ENCODE measurements at places on chromosomes 6 and 20. TPM values are rescaled to one million over a fixed set of nuclear protein-coding genes. Genes with fewer than 3 reads are reported as not detected.

DNA sequence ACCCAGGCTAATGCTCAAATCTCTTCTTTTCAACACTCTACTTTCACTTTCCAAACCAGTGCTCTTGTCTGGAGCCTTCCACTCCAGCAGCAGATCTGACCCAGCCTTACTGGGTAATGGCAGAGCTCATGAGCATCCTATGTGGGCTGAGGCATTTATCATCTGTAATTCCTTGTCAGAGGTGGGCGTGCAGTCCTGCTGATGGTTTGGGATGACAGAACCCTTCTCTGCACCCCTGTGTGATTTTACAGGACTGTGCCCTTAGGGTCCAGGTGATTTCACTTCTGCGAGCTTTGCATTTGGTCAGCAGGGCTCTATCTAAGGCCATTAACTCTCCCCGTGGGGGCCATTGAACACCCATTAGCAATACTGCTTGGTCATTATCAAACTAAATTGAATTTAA, 55.4 kb downstream of the LAMA4 start:
- no peak for DNase-seq

Gene FITM2
- polyA plus RNA-seq: 8.5 TPM

GRCh38 chr6:43250992-43251373, 7.7 kb downstream of the TTBK1 start:
- no peak for DNase-seq

Gene RNF144B
- 15.7 TPM for polyA plus RNA-seq

DNA sequence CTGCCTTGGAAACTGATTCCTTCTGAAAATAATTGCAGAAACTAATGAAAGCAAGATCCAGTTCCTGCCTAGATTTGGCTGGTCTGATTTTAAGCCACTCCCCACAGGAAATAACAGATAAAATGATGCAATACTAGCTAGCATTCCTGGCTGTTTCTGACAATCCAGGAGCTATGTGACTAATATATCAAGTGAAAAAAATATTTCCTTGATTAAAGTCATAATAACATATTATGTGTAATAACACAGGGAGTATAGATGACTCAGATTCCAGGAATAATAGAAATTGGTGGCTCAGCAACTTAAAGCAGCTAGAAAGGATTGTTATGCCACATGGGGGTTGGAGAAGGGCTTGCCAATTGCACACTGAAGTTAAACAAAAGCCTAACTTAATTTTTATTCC, 182.7 kb upstream of the SALL4 start:
- peak; percentile 51 for DNase-seq

- no peak for DNase-seq
Observed at GRCh38 chr20:32560989-32561830, 23.9 kb downstream of the NOL4L start.

DNA sequence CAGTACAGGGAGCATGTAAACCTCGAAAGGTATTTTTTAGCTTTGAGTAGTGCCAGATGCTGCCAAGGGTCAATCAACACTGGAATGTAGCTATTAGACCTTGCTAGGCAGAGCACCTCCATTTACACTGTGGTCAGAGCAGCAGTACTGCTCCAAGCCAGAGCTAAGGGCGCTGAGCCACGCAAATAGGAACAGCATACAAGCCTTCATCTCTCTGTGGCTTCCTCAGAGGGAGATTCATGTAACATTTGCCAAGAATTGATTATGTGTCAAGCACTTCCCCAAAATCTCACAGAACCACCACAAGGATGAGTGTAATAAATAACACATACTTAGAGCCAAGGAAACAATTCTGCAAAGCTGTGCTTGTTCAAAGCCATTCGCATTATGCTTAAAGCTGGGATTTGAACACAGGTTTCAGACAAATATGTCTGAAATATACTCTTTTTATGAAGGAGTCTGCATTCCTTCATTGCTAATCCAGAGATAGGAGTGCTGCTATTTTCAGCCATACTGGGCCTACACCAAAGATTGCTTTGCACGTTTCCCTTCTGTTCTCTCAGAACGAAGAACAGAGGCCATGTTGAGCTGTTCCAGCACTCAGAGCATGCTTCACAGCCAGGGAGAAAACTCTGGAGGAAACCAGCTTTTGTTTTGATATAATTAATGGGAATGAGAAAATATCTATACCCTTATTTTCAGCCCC, 97.7 kb downstream of the SLC16A10 start:
- DNase-seq: no peak

- DNase-seq: no peak
Observed at GRCh38 chr6:137698636-137699030, 168.4 kb upstream of the TNFAIP3 start.

DNA sequence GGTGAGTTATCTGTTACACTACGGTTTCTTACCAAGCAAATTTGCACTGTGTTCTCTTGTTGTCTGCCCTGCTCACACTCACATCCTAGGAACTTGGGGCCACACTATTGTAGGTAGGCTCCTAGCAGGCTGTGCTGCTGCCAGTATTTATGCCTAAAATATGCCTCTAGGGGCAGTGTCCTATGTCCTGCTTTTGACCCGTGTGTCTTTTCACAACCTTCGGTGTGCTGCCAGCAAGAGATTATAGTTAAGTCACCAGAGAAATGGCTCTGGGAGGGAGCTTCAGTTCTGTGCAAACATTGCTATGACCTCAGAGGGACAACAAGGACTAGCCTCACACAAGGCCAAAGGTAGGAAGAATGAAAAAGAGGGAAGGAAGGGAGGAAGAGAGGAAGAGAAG, 8.9 kb upstream of the TAAR5 start:
- no peak for DNase-seq

Gene PRPH2
- 3.0 TPM for polyA plus RNA-seq

Gene SLC13A3
- 19.7 TPM for polyA plus RNA-seq

- DNase-seq: no peak
Observed at GRCh38 chr6:81762132-81762531, 9.7 kb upstream of the TENT5A start.

Gene ATP6V1G2
- polyA plus RNA-seq: 5.9 TPM

GRCh38 chr20:50284811-50285375, 94.3 kb downstream of the CEBPB start:
- DNase-seq: no peak

DNA sequence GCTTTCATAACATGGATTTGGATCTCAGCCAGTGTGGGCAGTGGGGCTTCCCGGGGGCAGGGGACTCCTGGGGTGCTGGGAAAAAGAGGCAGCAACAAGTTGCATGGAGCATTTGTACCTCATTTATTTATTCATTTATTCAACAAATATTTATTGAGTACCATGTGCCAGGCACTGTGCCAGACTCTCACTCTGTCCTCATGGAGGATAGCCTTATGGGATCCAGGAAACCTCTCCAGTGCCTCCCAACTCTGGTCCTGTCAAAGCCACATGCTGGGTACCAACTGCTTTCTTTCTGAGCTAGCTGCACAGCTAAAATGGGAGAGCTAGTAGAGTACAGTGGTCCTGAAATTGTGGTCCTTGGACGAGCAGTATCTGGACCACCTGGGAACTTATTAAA, 87.8 kb upstream of the EPB41L1 start:
- DNase-seq: no peak

DNA sequence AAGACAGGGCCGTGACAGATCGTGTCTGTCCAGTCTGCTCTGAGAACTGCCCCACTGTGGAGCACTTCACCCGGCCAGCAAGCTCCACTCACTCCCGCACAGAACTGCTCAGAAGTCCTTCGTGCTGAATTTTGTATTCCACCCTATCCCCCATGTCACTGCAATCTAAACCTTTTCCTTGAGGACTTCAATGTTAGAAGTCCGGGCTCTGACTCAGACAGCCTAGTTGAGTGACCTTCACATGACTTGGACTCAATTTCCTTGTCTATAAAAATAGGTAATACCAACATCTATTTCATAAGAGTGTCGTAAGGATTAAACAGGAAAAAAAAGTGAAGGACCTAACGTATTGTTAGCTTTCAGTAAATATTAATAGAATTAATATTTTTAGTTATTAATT, 161.6 kb downstream of the QRSL1 start:
- DNase-seq: no peak

- no peak for DNase-seq
Observed at GRCh38 chr6:150203871-150204545, 61.2 kb downstream of the PPP1R14C start.

GRCh38 chr6:105573138-105573537, 170.3 kb upstream of the PREP start:
- no peak for DNase-seq

Gene PTCRA
- not detected for polyA plus RNA-seq

GRCh38 chr6:80339421-80339820, 232.9 kb downstream of the BCKDHB start:
- DNase-seq: no peak

Gene CARMIL1
- 120 TPM for polyA plus RNA-seq

Gene CYP39A1
- polyA plus RNA-seq: 8.6 TPM

GRCh38 chr6:1612299-1612973, 2.7 kb downstream of the FOXC1 start:
- no peak for DNase-seq

GRCh38 chr6:85015396-85015990, 251.1 kb upstream of the TBX18 start:
- DNase-seq: peak; percentile 38

Gene TTK
- polyA plus RNA-seq: 23.4 TPM

Gene BFSP1
- polyA plus RNA-seq: 4.4 TPM

DNA sequence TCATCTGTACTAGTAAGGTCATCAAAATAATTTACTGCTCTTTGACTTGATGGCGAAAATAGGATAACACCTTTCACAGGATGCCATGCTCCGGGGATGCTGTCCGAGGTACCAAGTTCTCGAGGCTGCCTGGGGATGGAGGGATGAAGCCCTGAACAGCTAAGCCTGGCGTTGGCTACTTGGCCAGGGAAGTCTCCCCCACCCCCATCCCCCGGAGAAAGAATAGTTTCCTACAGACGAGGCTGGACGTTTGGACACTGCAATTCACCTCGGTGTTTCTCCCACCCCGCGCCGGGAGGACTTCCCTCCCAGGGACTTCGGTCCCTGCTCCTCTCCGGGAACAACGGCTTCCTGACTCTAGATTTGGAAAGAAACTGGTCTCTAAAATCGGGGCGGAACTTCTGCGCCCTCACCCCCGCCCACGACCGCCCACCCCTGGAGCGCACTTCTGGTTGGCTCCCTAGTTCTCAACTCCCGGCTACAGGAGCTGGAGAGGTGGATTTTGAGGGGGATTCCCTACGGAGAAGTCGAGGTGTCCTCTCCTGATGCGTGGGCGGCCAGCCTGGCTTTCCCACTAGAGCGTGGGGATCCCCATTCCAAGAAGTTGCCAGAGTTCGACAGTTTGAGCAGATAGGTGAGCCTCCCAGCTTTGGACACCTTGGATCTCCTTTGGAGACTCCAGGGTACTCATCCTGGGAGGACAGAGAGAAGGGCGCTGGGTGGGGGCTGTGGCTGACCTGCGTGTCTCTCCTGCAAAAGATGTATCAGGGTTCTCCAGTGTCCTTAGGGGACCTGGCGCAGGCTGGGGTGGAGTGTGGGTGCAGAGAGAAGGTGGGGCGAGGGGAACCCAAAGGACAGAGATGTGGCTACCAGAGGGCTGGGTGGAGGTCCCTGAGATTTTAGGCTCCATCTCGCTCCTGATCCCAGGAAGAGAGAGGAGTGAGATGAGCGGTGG, 1.1 kb downstream of the PCSK2 start:
- no peak for DNase-seq

GRCh38 chr20:40225596-40225995, 463.4 kb downstream of the MAFB start:
- DNase-seq: no peak

DNA sequence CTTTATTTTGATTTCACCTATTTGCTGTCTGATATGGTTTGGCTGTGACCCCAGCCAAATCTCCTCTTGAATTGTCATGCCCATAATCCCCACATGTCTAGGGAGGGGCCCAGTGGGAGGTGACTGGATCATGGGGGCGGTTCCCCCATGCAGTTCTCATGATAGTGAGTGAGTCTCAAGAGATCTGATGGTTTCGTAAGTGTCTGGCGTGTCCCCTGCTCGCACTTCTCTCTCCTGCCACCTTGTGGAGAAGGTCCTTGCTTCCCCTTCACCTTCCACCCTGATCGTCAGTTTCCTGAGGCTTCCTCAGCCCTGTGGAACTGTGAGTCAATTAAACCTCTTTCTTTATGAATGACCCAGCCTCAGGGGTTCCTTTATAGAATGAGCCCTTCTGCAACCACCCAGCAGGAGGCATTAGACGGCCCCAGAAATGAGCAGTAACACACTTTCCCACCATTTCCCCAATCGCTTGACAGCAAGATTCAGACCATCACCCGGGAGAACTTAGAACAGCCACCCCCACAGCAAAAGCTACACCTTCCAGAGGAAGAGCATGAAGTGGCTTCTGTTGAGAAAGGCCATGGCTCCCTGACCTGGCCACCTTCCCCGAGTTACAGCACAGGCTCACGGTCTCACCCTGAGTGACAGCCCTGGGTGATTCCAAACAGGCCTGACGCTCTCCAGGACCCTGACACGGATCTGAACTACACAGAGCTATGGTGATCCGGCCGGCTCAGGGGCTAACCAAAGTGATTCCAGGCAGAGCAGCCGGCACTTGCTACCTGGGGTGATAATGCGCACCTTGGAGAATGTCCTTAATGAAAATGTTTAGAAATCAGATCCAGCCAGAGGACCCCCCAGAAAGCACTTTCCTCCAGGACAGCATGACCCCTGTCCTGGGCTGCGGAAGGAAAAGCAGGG, 131.2 kb upstream of the CDH4 start:
- no peak for DNase-seq

DNA sequence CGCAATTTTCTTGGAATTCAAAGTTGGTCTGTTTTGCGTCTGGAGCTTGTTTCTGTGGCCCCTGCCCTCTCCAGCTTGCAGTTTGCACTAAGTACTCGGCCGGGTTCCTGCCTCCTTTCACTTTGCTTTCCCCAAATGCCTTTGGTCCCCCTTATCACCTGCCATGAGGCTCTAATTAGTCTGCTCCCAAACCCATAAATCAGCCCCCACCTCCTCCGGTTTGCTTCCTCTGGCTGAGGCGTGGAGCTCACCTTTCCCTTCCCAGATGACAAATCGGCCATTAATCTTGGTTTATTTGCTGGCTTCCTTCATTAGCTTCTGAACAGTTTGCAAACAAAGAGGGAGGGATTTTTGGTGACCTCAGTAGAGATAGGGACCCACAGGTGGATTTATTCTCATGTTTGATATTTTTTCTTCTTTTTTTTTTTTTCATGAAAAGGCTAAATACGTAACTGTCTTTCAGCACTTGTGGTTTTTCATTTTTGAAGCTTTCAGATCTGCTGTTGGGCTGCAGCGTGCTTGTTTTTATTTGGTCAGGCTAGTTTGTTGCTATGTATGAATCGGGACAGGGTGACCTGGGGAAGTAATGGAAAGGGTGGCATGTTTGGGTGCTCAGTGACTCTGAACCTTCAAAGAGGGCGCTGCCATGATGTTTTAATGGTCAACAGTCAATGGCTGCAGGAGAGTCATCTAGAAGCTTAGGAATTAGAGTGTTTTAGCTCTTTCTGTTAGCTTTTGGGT, 121.7 kb upstream of the JAG1 start:
- no peak for DNase-seq

DNA sequence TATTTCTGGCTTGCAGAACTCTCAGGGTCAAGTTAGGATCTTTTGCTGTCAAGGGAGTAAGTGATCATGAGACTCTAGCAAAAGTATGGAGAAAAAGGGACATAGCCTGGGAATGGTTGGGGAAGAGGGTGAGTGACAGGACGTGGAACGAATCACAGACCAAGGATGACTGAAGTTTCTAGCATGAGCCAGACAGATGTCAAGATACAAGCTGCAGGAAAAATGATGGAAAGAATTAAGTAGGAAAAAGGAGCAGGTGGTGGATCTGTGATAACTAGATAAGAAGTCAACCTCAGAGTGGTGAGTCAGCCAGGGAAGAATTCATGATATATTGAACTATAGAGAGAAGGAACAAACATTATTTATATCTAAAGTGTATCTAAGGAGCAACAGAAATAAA, 159.8 kb upstream of the SYNDIG1 start:
- no peak for DNase-seq

Gene CLPSL1
- not detected for polyA plus RNA-seq
